DMS53 (cell line): ENCODE measurements at places on chromosomes 12 and 14.

- peak; percentile 42 for DNase-seq
Measured at GRCh38 chr12:85836197-85837090, at the start of gene RASSF9. RASSF9 (minus strand) TSS chr12:85836409; CDS start chr12:85836201, 208 bp downstream.

GRCh38 chr14:68391311-68392014, 401.4 kb downstream of the ZFP36L1 start:
- DNase-seq: no peak

DNA sequence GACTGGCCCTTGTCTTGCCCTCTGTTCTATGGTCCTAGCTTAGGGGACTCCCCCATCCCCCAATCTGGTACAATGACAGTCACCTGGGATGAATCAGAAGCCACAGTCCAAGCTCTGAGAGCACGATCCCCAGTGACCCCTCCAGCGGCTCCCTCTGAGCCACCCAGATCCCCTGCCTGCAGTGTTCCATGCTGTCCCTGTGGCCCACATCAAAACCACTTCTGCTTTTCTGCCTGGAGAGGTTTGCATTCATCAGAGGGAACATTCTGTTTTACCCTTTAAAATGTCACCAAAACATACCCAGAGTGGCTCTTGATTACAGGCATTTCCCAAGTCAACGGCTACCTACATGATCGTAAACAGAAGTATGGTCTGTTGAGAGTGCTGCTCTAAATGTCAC, 47.5 kb downstream of the NOS1 start:
- DNase-seq: no peak

GRCh38 chr12:102425109-102426039, 55.0 kb downstream of the IGF1 start:
- no peak for DNase-seq
